ENCODE measurements at places on chromosomes 3 and 15. TPM values are rescaled to one million over a fixed set of nuclear protein-coding genes. Genes with fewer than 3 reads are reported as not detected.

Gene ACAN
- not detected for total RNA-seq

Gene CMTM8
- total RNA-seq: not detected

Gene TGM4
- total RNA-seq: not detected

Gene CCR9
- 2.1 TPM for total RNA-seq

DNA sequence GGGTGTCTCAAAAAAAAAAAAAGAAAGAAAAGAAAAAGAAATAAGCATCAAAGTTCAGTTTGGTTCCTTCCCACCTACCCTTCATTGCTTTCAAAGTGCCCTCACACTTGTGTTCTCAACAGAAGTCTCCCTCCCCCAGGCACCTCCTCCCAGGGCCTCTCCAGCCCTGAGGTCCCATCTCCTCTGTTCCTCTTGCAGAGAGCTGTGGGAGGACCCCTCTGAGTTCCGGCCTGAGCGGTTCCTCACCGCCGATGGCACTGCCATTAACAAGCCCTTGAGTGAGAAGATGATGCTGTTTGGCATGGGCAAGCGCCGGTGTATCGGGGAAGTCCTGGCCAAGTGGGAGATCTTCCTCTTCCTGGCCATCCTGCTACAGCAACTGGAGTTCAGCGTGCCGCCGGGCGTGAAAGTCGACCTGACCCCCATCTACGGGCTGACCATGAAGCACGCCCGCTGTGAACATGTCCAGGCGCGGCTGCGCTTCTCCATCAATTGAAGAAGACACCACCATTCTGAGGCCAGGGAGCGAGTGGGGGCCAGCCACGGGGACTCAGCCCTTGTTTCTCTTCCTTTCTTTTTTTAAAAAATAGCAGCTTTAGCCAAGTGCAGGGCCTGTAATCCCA is 6.1 kb downstream of the CYP1A2 start:
- no peak for DNase-seq

DNA sequence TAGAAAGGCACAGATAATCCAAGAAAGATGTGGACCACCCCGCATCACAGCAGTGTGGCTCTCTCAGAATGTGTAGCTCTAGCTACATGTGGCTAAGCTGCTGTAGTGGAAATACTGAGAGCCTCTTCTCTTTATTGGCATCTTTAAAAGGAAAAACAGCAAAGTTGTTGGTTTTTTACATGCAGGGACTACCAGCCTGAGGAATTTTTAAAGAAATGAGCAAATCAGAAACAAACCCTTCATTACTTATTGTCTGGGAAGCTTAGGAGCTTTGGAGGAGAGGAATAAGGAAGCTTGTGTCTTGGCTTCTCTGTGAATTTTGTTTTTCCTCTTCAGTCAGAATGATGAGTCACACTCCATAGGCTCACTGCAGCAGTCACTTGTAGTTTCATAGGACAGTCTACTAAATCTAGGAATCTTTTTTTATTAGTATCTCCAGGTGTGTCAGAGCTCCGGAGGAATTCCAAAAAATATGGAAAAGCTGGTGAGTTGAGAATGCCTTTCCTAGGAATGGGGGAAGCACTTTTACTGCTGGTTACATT is 27.5 kb downstream of the POLG start:
- DNase-seq: no peak

GRCh38 chr15:64892847-64893403 is 18.8 kb upstream of the ANKDD1A start:
- no peak for DNase-seq

DNA sequence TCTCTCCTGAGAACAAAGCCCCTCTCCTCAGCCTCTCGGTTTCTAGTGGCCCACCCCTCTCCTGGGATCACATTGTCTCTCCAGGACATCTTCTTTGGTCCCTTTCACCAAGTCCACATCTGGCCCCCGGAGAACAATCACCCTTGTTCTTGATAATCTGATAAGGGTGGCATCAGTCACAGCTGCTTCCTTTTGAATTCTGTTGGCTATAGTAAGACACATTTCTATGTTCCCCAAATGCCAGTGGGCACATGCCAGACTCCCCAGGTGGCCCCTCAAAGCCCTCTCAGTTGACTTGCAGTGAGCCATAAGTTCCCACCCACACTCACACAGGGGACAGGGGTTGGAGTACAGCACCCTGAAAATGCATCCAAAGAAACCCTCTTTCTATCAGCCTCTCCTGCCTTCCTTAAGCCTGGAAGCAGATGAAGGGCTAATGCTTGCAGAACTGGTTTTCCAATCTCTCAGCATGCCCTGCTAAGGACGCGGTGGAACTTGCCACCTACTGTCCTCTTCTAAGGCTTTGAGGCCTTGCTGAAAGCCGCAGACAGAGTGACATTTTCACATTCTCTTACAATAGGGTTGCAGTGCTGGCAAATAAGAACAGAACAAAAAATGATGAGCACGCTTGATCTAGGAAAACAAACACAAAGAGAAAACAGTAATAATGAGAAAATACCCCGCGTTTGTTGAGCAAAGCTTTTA is 101.3 kb upstream of the SLCO3A1 start:
- no peak for DNase-seq

DNA sequence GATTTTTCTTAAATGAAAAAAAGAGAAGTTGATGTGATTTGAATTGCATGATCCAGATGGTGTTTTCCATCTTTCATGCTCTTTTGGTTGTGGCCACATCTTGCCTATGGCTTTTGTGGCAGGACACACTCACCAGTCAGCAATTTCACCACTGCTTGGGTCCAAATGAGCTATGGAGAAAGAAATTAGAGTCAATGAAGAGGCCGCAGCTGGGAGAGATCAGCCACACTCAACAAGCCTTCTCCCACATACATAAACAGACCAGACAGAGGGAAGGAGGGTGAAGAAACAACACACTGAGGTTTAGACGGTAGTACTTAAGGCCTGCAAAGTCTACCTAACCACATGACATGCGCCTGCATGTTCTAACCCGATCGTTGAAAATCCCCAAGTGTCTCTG is 110.7 kb upstream of the CDIN1 start:
- DNase-seq: no peak

- DNase-seq: no peak
Observed at GRCh38 chr3:30597131-30597768, 9.2 kb upstream of the TGFBR2 start.

- peak; percentile 82 for DNase-seq
Observed at GRCh38 chr15:65101411-65101890, 13.5 kb downstream of the UBAP1L start.

- DNase-seq: no peak
Observed at GRCh38 chr15:39961051-39961450, 27.1 kb downstream of the EIF2AK4 start.

DNA sequence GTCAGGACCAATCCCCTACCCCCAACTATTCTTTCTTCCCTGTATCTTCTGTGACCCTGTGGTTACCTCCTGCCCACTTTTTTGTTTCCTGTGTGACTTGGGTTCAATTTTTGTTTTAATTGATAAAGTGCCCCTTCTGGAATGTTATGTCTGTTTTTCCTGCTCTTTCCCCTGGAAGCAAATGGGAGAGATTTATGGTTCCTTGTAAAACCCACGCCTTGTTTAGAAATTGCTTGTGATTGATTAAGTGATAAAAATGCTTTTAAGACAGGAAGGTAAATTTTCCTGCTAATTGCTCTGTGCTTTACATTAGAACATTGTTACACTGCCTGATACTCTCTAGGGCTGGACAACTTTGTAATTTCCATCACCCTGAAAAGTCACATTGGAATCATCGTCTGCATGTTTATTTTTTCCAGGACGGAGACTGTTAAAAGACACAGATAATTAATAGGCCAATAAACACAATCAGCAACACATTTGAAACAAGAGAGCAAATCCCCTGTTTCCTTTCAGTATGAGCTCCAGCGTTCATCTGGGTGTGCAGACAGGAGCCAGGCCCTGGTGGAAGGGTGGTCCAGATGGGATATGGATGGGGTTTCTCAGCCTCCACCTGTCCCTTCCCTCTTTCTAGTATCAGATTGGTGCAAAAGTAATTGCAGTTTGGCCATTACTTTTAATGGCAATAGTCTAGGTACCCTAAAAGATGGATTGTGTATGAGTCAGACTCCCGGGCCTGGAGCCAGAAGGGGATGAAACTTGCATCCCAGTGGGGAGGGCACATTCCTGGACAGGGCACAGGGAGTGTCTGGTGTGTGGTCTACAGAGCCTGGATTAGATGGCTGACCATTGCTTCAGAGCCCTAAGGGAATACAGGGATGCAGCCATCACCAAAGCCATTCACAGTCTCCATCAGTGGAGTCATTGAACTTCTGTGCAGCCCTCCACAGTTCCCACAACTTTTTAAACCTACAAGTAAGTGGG is 58.1 kb upstream of the AGBL1 start:
- peak; percentile 50 for DNase-seq

- no peak for DNase-seq
Observed at GRCh38 chr3:52530918-52531826, 2.5 kb downstream of the NT5DC2 start.

- no peak for DNase-seq
Observed at GRCh38 chr3:172317984-172318383, 130.3 kb downstream of the GHSR start.

DNA sequence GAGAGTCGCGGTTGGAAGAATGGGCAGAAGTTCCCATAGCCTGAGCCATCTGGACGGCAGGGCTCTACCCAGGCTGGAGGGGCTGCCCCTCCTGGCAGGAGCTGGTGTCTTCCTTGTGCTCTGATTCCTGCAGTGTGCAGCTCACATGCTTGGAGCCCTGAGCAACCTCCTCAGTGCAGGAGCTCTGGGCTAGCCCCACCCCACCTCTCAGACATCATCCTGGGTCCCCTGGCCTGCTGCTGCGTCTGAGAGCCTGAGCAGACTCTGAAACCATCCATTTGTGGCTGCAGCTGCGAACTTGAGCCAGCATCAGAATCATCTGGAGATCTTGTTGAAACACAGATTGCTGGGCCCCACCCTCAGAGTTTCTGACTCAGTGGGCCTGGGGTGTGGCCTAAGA is 42.8 kb downstream of the POMGNT2 start:
- no peak for DNase-seq

GRCh38 chr3:68648494-68648893 is 283.9 kb downstream of the TAFA4 start:
- DNase-seq: no peak

DNA sequence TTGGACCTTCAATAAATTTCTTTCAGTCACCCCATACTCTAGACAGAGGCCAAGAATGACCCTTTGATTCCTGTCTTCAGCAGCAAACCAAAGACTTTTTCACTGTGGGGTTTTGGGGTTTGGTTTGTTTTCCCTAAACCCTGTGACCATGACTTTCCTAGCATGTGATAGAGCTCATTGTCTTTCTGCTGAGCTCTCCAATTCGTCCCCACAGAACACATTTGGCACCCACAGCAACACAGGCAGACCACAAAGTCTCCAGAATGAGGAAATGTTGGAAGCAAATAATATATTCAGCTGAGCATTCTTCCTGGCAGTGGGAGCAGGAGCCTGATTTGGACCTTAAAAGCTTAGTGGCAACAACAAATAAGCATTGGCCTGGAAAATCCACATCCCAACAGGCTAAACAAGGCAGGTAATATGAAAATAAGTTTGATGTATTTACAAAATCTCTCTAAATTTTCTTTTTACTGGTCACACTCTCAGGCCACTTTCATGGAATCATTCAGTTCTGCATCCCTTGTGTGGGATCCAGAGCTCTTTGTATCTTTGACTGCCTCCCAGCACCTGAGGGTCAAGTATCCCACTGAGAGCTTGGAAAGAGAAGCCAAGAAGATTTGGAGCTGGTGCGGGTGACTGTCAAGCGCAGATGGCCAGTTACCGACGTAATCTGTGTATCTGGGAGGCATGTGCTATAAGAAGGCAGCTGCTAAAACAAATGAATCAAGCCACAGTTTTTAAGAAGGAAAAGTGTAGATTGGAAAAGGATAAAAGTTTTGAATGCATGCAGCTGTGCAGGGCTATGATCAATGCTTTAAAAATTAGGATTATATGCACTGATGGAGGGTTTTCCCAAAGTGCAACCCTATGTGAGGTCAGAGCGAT is 36.5 kb upstream of the CPB1 start:
- no peak for DNase-seq

DNA sequence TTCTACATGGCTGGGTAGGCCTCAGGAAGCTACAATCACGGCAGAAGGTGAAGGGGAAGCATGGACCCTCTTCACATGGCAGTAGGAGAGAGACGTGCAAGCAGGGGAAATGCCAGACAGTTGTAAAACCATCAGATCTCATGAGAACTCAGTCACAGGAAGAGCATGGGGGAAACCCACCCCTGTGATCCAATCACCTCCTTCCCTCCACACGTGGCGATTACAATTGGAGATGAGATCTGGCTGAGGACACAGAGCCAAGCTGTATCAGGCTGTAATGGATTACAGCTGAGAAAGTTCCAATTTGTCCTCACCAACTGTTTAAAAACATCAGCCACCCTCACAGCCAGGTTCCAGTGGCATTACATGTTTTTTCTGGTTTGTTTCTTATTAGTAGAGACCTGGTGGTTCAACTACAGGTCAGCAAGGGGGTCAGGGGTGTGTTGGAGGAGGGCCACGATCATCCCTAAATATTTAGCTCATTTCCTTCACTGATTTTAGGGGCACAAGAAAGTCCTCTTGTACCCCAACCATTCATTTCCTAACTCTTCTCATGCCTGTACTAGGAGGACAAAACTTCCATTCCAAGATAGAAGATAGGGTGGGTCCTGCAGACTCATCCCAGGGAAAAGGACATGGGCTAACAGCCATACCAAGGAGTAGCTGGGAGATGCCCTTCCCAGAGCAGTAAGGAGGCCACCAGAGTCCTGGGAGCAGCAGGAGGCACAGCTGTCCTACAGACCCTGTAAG is 54.4 kb downstream of the ANXA2 start:
- no peak for DNase-seq

DNA sequence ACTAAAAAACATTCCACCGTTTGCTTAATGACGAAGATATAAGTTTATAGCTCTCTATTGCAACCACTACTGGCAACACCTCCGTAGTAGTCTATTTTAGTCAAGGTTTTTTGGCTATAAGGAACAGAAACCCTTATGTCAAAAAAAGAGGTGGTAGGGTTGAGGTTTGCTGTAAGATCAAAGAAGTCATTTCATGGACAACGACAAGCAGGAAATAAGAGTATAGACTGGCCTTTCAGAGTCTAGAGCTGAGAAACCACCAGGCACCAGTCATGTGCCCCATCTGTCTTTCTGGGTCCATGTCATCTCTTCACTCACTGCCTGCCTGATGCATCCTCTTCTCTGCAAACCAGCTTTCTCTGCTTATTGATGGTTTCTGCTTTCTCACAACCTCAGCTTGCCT is 42.7 kb downstream of the THBS1 start:
- DNase-seq: peak; percentile 36

GRCh38 chr15:79086814-79087213 is 3.8 kb downstream of the RASGRF1 start:
- DNase-seq: no peak

DNA sequence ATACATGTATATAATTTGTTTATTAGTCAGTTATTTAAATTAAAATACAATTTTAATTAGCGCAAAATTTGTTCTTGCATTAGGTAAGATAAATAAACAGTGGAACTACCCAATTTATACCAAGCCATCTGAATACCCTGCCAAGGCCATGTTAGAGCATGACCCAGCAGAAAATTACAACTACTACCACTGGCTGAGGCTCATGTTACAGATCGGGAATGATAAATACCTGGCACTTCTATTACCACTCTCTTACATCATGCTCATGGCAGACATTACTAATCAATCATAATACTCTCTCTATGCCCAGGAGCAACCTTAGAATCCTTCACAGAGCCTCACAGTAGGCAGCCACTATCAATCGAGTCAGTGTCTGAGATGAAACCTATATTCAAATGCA is 21.2 kb upstream of the LMOD3 start:
- DNase-seq: no peak
